ENCODE measurements at places on chromosomes 11 and 22. TPM values are rescaled to one million over a fixed set of nuclear protein-coding genes. Genes with fewer than 3 reads are reported as not detected.
A peak's percentile ranks its signal among the peaks of the same experiment; 100 is the strongest.

CCDC73 gene
- total RNA-seq, result not detected

KRTAP5-7 gene
- not detected for total RNA-seq

FGF19 gene
- not detected for total RNA-seq

EIF3L gene
- total RNA-seq, result 464 TPM

RIBC2 gene
- 0.28 TPM for total RNA-seq

CNTN5 gene
- total RNA-seq, result not detected

MRPL16 gene
- total RNA-seq, result 43.9 TPM

E2F8 gene
- total RNA-seq, result 1.1 TPM

HEPN1 gene
- total RNA-seq, result not detected

ACR gene
- not detected for total RNA-seq

SART1 gene
- total RNA-seq, result 25.5 TPM

VWA5A gene
- 4.7 TPM for total RNA-seq

DERL3 gene
- total RNA-seq, result 0.18 TPM

GRCh38 chr11:134464981-134465730, 53.1 kb upstream of the B3GAT1 start:
- no peak for DNase-seq

DNA sequence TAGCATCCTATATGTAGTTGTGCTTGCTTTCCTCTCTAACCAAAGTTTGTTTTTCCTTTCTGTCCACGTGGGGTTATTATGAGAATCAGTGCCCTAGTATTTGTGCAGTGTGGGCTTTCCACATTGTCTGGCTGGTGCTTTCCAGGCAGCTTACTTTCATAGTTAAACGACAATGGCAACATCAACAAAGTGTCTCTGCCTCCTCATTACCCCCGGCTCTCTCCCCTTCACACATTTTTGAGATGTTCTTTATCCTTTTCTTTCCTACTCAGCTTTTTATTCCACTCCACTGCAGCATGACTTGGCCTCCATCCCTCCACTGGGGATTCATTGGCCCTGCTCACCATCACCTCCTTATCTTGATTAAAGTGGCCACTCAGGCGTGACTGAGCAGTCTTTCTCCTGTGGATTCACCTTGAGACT, 19.1 kb downstream of the SPECC1L start:
- DNase-seq, result peak; percentile 7

GRCh38 chr11:63670433-63671321, 499 bp downstream of the ATL3 start:
- DNase-seq, result peak; percentile 45

GRCh38 chr11:78390809-78391208, 26.8 kb downstream of the GAB2 start:
- DNase-seq, result no peak

GRCh38 chr11:35223371-35223796, 84.4 kb downstream of the CD44 start:
- peak; percentile 62 for DNase-seq

DNA sequence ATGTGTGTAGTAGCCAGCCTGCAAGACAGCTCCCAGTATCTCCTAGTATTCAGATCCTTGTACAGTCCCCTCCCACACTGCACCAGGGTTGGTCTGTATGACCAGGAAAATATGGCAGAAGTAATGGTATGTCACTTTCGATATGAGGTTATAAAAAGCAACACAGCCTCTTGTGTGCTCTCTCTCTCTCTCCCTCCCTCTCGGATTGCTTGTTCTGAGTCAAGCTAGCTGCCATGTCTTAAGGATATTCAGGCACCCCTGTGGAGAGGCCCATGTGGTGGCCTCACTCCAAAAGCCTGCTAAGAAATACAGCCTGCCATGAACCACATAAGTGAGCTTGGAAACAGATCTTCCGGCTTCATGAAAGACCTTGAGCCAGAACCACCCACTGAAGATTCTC, 25.4 kb downstream of the FXYD6 start:
- DNase-seq, result peak; percentile 4

DNA sequence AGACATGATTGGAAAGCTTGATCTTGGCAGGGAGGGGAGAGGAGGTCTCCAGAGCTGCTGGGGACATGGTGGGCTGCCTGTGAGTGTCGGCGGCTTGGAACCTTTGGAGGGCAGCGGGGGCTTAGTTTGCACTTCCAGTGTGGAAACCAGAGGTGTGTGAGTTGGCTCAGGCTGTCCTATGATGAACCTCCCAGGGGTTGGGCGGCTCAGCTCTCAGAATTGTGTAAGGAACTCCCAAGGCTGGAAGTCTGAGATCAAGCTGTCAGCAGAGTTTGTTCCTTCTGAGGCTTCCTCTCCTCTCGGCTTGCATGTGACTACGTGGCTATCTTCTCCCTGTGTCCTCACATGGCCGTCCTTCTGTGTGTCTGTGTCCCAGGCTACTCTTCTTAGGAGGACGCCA, 87.9 kb upstream of the B3GAT1 start:
- DNase-seq, result no peak

DNA sequence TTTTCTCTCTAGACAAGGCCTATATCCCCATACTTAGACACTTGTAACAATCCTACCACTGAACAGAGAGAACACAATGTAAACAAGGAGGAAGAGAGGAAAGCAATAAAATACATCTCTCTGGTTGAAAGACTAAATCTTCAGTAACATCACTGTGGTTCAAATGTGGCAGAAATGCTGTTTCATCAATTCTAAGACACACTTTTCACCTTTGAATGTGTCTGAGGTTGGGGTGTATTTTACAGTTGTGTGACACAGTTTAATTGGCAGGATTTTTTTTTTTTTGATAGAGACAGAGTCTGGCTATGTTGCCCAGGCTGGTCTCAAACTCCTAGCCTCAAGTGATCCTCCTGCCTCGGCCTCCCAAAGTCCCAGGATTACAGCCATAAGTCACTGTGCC, 79.5 kb downstream of the AMBRA1 start:
- no peak for DNase-seq

- no peak for DNase-seq
Measured at GRCh38 chr11:64670975-64671374, 52.0 kb downstream of the NRXN2 start.

DNA sequence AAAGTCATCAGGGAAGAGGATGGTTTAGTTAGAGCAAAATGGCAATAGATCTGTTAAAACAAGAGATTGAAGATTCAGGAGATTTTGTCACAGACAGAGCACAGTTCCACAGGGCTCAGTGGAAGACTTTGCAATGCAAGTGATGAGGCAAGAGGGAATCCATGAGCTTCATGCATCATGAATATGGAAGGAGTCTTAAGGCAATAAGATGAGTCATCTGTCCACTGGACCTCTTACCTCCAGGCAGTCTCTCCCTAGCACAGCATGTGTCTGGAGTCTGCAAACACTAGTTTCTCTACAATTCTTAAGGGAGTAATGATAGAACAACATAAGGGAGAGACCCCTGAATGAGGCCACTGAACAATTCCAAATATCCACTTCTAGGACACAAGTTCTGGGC, 245.7 kb downstream of the NXPE2 start:
- no peak for DNase-seq

GRCh38 chr11:1619449-1619848, 2.5 kb downstream of the KRTAP5-4 start:
- DNase-seq, result peak; percentile 15

DNA sequence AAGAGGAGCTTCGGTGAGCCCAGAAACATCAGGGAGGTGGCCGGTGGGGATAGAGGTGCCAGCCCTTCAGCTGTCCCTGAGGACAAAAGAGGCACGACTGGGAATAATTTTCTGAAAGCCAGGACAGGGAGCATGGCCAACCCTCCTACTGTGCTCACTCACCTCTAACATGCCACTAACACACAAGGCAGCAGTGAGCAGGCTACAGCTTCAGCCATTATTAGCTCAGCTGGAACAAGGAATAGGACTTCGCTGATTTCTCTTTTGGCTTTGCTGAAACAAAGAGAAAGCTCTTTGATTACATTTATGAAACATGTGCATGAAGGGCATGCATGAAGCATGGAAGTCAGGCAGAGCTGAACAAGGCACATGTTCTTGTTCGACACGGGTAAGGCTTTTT, 12.1 kb upstream of the OR10A5 start:
- DNase-seq, result no peak

DNA sequence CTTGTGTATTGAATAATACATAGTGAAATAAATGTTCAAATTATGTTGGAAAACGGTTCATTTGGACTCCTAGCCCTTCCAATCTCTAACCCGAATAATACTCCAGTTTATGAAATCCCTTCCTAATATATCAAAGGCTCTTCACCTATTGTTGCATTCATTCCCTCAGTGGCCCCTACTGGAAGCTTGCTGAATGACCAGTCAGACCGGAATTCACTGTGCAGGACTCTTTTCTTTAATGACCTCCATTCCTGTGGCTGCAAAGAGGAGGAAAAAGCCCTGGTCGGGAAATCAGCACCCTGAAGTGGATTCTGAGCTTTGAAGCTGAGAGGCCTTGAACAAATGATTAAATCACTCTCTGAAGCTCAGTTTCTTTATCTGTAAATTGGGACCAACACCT, 19.1 kb upstream of the RCN1 start:
- peak; percentile 68 for DNase-seq

- DNase-seq, result peak; percentile 34
Measured at GRCh38 chr11:2428322-2428795, 16.0 kb downstream of the TRPM5 start.

GRCh38 chr11:129937592-129938238, 42.3 kb upstream of the NFRKB start:
- no peak for DNase-seq

- DNase-seq, result no peak
Measured at GRCh38 chr22:20648306-20648903, 125.5 kb upstream of the SERPIND1 start.

- DNase-seq, result no peak
Measured at GRCh38 chr11:44579302-44579761, 13.9 kb downstream of the CD82 start.

DNA sequence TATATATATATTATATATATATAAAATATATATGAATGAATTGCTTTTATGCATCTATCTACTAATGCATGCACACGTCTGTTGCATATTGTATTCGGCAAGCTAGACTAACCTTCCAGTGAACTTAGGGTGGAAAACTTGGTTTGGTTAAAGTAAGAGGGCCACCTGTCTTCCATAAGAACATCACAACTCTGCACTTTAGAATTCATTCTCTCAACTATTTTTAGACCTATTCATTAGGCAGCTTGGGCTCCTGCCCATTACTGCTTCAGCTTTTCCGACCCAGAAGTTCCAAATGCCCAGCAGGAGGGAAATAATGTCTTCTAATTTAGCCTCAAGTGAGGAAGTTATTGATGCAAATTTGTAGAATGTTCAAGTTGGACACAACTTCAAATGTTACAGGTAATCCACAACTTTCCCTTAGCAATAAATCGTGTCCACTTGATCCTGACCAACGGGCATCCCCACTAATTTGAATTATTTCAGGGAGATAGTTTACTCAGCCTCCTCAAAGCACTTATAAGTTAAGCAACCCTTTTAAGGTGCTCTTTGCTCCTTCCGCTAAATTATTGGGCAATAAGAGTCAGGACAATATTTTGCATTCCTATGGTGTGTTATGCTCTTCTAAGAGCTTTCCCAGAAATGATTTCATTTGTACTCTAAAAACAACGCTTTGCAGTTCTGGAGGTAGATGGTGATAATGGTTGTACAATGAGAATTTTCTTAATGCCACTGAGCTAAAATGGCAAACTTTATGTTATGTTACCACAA, 132.3 kb downstream of the OPCML start:
- no peak for DNase-seq

DNA sequence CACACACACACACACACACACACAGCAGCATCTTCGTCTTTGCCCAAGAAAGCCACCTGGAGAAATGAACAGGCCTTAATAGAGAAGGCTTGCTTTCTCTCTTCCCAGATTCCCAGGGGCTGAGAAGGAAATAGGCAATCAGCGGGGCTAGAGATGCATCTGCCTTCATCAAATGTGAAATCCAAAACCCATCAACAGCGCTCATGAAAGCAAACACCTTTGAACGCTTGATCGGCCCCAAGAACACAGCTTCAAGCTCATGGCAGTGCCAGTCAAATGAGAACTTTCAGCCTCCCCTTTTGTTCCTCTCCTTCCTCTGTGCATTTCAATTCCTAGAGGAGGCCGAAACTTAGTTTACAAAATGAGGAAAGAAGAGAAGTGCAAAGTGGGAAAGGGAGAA, 122.7 kb downstream of the EFCAB6 start:
- DNase-seq, result no peak

- no peak for DNase-seq
Measured at GRCh38 chr11:12789596-12790215, 115.5 kb downstream of the TEAD1 start.

DNA sequence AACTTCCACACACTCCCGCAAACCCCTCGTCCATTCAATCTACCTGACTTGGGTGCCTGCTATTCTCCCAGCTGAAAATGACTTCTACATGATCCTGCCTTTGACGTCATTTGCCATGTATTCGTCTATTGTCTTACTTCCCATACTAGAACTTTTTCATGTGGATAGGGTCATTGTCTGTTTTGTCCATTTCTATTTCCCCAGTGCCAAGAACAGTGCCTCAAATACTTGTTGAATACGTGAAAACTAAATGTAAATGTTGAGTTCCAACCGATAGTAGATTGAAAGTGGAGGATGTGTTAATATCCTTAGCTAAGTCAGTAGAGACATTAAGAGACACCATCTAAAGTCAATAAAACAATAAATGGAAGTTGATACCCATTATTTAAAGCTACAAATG, 935 bp downstream of the TRIM68 start:
- peak; percentile 7 for DNase-seq

DNA sequence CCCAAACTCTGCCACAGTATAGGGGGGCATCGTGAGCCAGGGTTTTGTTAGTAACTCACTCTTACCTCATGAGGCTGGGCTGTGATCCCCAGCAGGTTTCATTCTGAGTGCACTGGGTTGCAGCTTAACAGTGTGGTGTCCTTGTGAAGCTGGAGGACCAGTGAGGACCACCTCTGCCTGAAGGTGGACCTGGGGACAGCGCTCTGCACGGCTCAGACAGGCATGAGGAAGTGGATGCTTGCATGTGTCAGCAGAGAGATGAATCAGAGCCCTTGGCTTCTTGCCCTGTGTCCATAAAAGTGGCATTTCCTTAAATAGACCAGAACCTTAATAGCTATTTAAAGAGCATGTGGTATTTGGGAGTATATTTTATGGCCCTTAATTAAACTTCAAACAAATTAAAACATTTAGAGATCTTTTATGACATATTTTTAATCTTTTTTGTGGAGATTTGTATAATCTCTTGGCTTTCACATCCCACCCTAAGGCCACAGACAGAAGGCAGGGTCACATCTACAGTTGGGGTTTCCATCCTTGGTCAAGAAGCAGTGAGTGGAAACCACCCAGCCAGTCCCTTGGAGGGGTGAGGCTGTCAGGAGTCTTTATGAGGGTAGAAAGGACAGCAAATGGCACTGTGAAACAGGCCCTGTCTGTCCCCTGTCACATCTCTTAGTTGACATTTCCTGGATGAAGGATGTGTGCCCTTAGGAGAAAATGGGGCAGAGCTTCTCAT, 24.8 kb upstream of the ADORA2A start:
- DNase-seq, result peak; percentile 94

- no peak for DNase-seq
Measured at GRCh38 chr11:24944891-24945290, 448.0 kb downstream of the LUZP2 start.
